ENCODE measurements at places on chromosomes 2 and 18. TPM values are rescaled to one million over a fixed set of nuclear protein-coding genes. Genes with fewer than 3 reads are reported as not detected.

IL18R1 gene
- 2.4 TPM for total RNA-seq

GPAT2 gene
- not detected for total RNA-seq

VIT gene
- not detected for total RNA-seq

CFC1 gene
- not detected for total RNA-seq

BCL2L11 gene
- 19.3 TPM for total RNA-seq

NT5DC4 gene
- not detected for total RNA-seq

CDH19 gene
- not detected for total RNA-seq

SCN9A gene
- total RNA-seq: 7.8 TPM

DSC2 gene
- 39.4 TPM for total RNA-seq

ITPRIPL1 gene
- 0.10 TPM for total RNA-seq

NEDD4L gene
- 67.5 TPM for total RNA-seq

GPR75 gene
- total RNA-seq: 5.0 TPM

CYP26B1 gene
- 0.77 TPM for total RNA-seq

ALPP gene
- 0.32 TPM for total RNA-seq

SERPINB11 gene
- total RNA-seq: not detected

CCDC68 gene
- total RNA-seq: 2.2 TPM

STARD6 gene
- total RNA-seq: not detected

C2orf80 gene
- not detected for total RNA-seq

NTSR2 gene
- not detected for total RNA-seq

FEZ2 gene
- 43.2 TPM for total RNA-seq

PROKR1 gene
- not detected for total RNA-seq

ZNF892 gene
- 5.9 TPM for total RNA-seq

MYCN gene
- 2.6 TPM for total RNA-seq

LAMA3 gene
- 0.50 TPM for total RNA-seq

CYRIA gene
- total RNA-seq: 4.9 TPM

GPR17 gene
- 0.18 TPM for total RNA-seq

PLGLB1 gene
- total RNA-seq: 0.59 TPM

SPATS2L gene
- 192 TPM for total RNA-seq

DSG4 gene
- not detected for total RNA-seq

DNAJC5G gene
- total RNA-seq: not detected

SKOR2 gene
- total RNA-seq: not detected

PDE11A gene
- total RNA-seq: 0.89 TPM

GLI2 gene
- 42.9 TPM for total RNA-seq

NXPH2 gene
- total RNA-seq: 1.0 TPM

C18orf54 gene
- 10.2 TPM for total RNA-seq

PPP1R1C gene
- total RNA-seq: 1.2 TPM

FZD7 gene
- 61.5 TPM for total RNA-seq

PLCL1 gene
- total RNA-seq: 0.84 TPM

RESP18 gene
- total RNA-seq: not detected

FTCDNL1 gene
- total RNA-seq: 0.45 TPM

CEP68 gene
- 6.9 TPM for total RNA-seq

NYAP2 gene
- total RNA-seq: 0.19 TPM

TUBA4B gene
- not detected for total RNA-seq

DHRS9 gene
- total RNA-seq: not detected

AQP12B gene
- not detected for total RNA-seq

MOCOS gene
- 1.9 TPM for total RNA-seq

DNER gene
- 1.0 TPM for total RNA-seq

UNC80 gene
- 0.27 TPM for total RNA-seq

PROM2 gene
- 1.2 TPM for total RNA-seq

ADD2 gene
- total RNA-seq: 4.8 TPM

ALPI gene
- not detected for total RNA-seq

VAMP8 gene
- 35.3 TPM for total RNA-seq

RIT2 gene
- not detected for total RNA-seq

SPP2 gene
- total RNA-seq: not detected

FOXI3 gene
- total RNA-seq: 0.60 TPM

HAAO gene
- 1.3 TPM for total RNA-seq

L3MBTL4 gene
- 0.58 TPM for total RNA-seq

MAL gene
- total RNA-seq: 0.41 TPM

CFAP53 gene
- total RNA-seq: 0.46 TPM

Measured in astrocyte (in vitro differentiated cells and primary cell).